ENCODE measurements at places on chromosomes 16 and 17.
A peak's percentile ranks its signal among the peaks of the same experiment; 100 is the strongest.

- DNase-seq: peak; percentile 97
These were observed at the start of gene APRT for GRCh38 chr16:88811769-88812512. Gene APRT, minus strand, starts transcription at chr16:88811928. Its CDS starts 29 bp downstream, at chr16:88811899.

- DNase-seq: no peak
These were observed 19.9 kb upstream of the RSL1D1 start for GRCh38 chr16:11871193-11871592.

DNA sequence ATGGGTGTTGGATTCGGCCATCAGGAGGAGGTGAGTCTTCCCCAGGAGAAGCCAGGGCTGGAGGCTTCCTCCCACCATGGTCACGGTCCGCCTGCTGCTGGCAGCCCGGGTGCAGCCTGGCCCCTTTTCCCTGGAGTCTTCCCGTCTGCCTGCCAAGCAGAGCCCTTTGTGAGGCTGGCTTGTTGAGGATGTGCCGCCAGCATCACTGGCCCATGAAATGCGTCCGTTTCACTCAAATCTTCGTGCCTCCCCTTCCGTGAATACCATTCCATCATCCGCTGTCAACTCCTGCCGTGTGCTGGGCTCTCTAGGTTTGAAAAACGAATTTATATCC, 9.6 kb downstream of the VPS4A start:
- no peak for DNase-seq

GRCh38 chr16:85970738-85971137, 71.8 kb downstream of the IRF8 start:
- DNase-seq: no peak

DNA sequence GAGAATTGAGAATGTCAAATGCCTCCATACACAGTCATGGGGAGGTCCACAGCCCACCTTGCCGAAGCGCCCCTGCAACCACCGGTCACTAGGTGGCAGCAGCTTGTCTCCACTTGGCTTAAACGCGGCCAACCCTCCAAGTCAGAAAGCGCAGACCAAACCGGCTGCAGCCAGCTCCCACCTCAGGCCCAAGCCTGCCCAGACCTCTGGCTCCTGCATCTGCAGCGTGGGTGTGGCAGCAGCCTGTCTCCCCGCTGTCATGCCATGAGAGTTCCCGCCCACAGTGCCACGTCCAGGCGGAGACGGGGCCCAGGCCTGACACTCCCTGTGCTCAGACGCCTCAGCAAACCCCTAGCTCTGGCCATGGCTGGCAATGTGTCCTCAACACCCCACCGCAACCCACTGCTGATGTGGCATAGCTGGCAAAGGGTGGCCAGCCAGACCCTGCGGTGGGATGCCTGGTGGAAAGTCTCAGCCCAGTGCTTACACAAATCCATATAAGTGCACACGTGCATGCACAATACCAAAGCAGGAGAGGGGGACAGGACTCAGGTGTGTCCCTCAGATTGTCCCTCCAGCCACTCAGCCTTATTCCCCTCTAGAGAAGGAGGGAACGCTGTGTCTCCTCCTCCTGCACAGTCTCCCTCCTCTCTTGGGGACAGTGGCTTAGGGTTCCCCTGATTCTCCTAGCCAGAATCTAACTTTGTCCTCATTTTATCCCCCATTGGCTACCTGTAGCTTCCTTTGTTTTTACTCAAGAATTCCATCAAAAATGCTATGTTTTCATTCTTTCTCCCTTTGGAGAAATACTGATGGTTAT, 10.9 kb downstream of the COPZ2 start:
- DNase-seq: peak; percentile 77

- DNase-seq: no peak
These were observed 21.4 kb upstream of the MAP3K14 start for GRCh38 chr17:45338023-45338781.

DNA sequence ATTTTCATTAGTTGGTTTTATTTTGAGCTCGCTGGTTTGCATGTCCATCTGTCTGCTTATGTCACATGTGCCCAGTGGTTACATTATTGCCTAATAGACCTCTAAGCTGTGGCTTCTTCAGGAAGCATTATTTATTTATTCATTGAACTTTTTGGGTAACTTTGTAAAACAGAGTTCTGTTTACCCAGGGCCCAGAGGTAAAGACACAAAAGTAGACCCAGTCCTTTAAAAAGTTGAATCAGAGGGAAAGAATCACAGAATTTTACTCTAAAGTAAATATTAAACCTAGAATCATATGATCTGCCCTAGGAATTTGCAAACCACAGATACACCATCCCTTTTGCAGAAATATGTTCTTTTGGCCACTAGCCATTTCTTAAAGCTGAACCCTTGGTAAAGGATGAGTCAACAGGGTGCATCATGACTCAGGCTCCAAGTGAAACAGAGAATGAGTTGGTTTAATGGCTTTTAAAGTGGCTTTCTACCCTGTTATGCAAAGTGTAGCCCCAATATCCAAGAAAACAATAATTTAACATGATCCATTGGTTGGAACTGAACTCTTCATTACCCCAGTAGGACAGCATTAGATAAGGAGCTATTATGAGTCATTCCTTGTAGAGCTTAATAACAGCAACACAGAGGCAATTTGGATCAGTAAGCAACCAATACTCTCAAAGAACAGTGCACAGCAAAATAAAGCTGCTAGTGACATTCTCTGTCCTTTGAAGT, 236.3 kb downstream of the KCNJ2 start:
- no peak for DNase-seq

- no peak for DNase-seq
These were observed 42.7 kb downstream of the CYB5D2 start for GRCh38 chr17:4185656-4186055.

DNA sequence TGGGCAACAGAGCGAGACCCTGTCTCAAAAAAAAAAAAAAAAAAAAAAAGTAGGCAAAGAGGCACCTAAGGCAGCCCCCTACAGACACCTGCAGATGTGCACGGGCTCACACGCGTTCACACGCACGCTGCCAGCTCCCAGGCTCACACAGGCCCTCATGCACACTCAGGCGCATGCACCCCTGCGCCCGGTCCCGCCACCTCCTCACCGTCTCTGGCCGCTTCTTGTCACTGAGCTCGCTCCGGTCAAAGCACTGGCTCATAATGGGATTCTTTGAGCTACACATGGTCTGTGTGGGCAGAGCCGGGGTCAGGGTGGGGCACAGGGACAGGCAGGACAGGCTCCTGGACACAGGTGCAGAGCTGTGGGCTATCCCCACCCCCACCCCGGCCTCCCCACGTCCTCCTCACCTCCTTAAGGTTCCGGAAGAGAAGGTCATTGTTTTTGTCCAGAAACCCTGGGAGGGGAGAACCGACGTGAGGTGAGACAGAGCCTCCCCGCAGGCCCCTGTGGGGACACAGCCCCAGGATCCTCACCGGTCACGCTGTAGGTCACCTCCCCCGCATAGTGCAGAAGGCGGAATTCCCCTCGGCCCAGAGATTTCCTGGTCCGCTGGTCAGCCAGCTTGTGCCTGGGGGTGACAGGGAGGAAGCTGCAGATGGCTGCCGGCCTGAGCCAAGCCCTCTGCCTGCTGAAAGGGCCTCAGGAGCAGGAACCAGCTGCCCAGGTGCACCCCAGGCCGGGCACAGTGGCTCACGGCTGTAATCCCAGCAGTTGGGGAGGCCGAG, 17.9 kb downstream of the MYO1C start:
- DNase-seq: no peak

- peak; percentile 28 for DNase-seq
These were observed 3.1 kb downstream of the ADAD2 start for GRCh38 chr16:84194018-84194417.

DNA sequence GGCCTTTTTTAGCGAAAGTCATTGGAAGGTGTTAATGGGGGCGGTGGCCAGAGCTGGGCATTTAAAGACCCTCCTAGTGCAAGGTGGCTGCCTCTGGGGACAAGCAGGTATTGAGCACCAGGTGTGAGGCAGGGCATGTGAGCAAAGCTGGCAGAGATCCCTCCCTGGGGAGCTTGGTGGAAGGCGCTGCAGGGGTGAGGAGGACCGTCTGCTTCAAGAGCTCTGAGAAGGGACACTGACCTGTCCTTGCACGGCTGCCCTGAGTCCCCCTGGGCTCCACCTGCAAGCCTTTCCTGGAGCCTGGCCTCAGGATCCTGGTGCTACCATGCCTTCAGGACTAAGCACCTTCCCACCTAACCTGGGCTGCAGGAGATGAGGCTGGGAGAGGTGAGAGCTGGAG, 127.0 kb upstream of the CIBAR2 start:
- no peak for DNase-seq

- peak; percentile 60 for DNase-seq
These were observed 775 bp upstream of the PAGR1 start for GRCh38 chr16:29815032-29815721.

DNA sequence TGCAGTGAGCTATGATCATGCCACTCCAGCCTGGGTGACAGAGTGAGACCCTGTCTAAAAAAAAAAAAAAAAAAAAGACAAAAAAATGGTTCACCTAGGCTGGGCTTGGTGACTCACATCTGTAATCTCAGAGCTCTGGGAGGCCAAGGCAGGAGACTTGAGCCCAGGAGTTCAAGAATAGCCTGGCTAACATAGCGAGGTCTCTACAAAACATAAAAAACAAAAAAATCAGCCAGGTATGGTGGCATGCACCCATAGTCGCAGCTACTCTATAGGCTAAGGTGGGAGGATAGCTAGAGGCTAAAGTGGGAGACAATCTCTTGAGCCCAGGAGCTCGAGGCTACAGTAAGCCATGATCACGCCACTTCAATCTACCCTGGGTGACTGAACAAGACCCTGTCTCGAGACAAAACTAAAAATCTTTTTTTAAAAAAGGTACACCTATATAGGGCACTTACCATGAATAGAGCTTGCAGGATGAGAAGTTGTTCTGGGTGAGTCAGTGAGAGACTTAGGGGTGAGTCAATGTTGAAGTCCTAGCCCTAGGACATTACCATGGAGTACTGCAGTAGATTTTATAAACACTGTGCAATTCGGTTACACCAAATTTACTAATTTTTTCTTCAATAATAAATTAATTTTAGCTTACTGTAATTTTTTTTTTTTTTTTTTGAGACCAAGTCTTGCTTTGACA, 19.0 kb downstream of the USP32 start:
- no peak for DNase-seq

- DNase-seq: no peak
These were observed 9.6 kb downstream of the CFDP1 start for GRCh38 chr16:75423723-75424104.

GRCh38 chr16:17970157-17970765, 366.3 kb downstream of the NPIPA8 start:
- no peak for DNase-seq

Measured in activated naive CD4-positive, alpha-beta T cell treated with anti-CD3 and anti-CD28 coated beads for 36 hours (primary cell).